Activated CD4-positive, alpha-beta T cell treated with anti-CD3 and anti-CD28 coated beads, Interleukin-2, amount 50 U/mL, for 4 hours (primary cell): ENCODE measurements at places on chromosomes 3 and 15.
A peak's percentile ranks its signal among the peaks of the same experiment; 100 is the strongest.

DNA sequence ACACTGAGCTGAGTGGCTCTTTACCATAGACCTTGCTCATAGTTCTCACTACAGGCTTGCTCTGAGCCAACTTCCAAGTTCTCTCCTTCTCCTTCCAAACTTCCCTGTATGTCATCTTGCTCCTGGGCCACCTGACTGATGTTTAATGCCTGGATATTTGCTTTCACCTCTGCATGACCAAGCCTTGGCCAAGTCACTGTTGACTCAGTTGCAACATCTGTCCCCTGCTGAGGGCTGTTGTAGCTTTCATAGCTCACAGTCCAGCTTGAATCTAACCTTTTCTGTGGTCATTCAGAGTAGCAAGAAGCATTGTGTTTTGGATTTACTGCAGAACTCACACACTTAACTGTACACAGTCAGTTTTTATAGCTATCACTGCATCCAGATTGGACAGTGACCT, 171.8 kb upstream of the ROPN1 start:
- DNase-seq = no peak

GRCh38 chr15:70204652-70205051, 106.9 kb upstream of the TLE3 start:
- no peak for DNase-seq

DNA sequence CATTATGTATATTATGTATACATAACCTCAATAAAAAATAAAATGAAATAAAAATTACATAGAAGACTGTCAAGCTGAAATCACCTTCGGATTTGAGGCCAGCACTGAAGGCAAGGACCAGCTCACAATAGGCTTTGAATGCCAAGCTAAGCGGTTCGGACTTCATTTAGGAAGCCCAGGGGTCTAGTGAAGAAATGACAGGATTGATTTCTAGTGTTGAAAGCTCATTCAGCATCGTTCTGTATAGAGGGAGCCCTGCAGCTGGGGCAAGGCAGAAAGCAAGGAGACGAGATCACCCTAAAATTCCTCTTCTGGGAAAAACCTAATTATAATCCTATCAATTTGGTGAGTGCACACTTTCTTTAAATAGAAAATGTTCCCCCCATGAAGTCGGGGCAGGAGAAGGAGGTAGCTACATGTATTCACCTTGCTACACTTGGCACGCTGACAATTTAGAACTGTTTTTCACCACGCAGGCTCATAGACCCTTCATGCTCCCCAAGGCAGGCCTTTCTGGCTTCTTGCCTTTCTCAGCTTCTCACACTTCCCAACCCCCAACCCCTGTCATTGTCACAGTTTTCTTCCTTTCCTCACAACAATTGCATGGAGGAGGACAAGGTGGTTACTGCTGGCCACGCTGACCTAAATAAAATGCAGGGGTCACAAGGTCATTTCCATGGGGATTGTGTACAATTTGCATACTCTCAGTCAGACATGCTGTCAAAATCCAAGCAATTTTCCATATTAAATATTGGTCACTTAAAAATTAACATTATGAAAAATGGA, 44.4 kb upstream of the SSR3 start:
- DNase-seq = no peak

- DNase-seq = no peak
Measured at GRCh38 chr3:20141851-20142250, 44.2 kb downstream of the SGO1 start.

- peak; percentile 30 for DNase-seq
Measured at GRCh38 chr3:184145111-184145524, 10.0 kb downstream of the EIF2B5 start.
